Colonic mucosa (tissue), 4 donors: ENCODE measurements at places on chromosomes 5 and 9. TPM values are rescaled to one million over a fixed set of nuclear protein-coding genes. Genes with fewer than 3 reads are reported as not detected.

- H3K27me3 ChIP-seq: peaks cover 9% of the 10 kb centered on the region
- H3K36me3 ChIP-seq: no peaks in the 10 kb centered on the region
- peaks cover 12% of the 10 kb centered on the region for H3K4me1 ChIP-seq
- H3K27ac ChIP-seq: no peak overlapping the region
- DNase-seq: no peak
- H3K4me3 ChIP-seq: no peak overlapping the region
These were observed 4.1 kb upstream of the OLFM1 start for GRCh38 chr9:135083241-135083810.

- H3K4me1 ChIP-seq: no peaks in the 10 kb centered on the region
- H3K36me3 ChIP-seq: no peaks in the 10 kb centered on the region
- no peak for DNase-seq
- no peaks in the 10 kb centered on the region for H3K27me3 ChIP-seq
- no peak overlapping the region for H3K27ac ChIP-seq
These were observed 135.1 kb upstream of the TNFAIP8 start for GRCh38 chr5:119220576-119221197.

- peak overlapping the region; percentile 35 for H3K27ac ChIP-seq
- no peak overlapping the region for H3K4me3 ChIP-seq
- no peak for DNase-seq
- H3K27me3 ChIP-seq: no peaks in the 10 kb centered on the region
- no peaks in the 10 kb centered on the region for H3K36me3 ChIP-seq
- H3K4me1 ChIP-seq: peaks cover 9% of the 10 kb centered on the region
These were observed 7.0 kb downstream of the PDE6A start for GRCh38 chr5:149937610-149938009.

DNA sequence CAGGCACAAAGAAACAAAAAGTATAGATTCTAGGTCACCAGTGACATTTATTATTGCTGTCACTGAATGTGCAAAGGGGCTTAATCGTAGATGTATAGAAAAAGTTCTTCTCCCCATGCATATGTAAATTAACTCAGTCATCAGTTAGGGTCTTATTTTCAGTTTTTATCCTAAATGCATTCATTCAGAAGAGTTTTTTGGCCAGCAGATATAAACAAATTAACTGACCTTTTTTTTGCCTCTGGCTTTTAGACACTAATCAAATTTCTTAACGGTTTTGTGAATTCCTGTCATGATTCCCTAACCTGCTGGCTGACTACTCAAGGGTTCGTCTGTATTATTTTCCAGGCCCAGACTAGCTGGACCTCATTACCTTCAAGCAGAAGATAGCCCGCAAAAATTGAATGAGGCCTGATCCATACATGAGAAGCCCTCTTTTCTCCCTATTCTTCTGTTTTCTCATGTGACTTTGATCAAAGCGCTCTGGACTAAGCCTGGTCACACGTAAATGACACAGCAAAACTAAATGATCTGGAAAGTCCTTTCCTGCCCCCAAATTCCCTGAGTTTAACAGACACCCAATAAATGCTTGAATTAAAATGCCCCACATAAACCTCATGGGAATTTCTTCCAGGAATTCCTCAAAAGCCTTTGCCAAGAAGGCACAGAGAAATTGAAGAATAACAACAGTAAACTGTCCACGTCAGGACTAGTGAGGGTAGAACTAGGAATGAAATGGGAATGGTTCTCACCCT, 83.7 kb downstream of the MYO10 start:
- H3K27me3 ChIP-seq: no peaks in the 10 kb centered on the region
- no peak overlapping the region for H3K4me3 ChIP-seq
- no peaks in the 10 kb centered on the region for H3K36me3 ChIP-seq
- no peak overlapping the region for H3K27ac ChIP-seq
- H3K4me1 ChIP-seq: no peaks in the 10 kb centered on the region
- DNase-seq: no peak

DNA sequence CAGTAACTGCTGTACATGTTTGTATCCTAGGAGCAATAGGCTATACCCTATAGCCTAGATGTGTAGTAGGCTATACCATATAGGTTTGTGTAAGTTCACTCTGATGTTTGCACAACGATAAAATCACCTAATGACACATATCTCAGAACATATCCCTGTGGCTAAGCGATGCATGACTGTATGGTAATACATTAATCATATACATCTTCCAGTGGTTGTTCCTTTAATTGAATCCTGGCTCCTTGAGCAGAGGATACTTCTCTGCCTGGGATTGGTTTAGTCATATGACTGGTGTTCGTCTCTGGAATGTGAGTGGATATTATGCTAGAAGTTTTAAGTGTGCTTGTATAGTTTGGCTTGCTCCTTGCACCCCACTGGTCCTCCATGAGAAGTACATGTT, 425.8 kb downstream of the MAN2A1 start:
- H3K27ac ChIP-seq: no peak overlapping the region
- H3K4me3 ChIP-seq: no peak overlapping the region
- H3K27me3 ChIP-seq: no peaks in the 10 kb centered on the region
- no peak for DNase-seq

DNA sequence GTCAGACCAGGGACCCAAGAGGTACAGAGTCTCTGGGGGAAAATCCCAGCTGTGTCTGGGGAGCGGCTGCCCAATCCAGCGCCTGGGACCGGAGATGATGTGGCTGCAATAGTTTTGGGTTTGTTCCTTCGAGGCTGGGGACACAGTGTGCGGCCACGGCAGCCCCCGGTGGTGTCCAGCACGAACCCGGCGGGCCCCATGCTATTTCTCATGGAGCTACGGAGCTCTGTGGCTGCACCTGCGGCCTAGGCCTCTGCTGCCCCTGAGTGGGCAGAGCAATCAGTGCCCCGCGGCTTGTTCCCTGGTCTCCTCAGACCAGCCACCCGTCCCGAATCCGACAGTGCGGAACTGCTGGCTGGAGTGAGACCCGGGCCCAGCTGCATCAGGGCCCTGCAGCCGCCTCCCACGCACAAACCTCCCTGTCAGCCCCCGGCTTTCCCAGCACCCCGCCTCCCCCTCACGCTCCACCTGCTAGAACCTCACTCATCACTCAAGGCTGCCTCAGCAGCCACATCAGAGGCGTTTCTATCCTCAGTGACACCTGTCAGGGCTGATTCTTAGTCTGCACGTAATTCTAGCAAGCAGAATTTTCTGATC, 29.0 kb downstream of the SARDH start:
- no peaks in the 10 kb centered on the region for H3K36me3 ChIP-seq
- no peak overlapping the region for H3K27ac ChIP-seq
- no peaks in the 10 kb centered on the region for H3K27me3 ChIP-seq
- no peaks in the 10 kb centered on the region for H3K4me1 ChIP-seq
- H3K4me3 ChIP-seq: no peak overlapping the region

Gene RNF145
- total RNA-seq: 58.8 TPM

Gene HTR1A
- total RNA-seq: not detected

DNA sequence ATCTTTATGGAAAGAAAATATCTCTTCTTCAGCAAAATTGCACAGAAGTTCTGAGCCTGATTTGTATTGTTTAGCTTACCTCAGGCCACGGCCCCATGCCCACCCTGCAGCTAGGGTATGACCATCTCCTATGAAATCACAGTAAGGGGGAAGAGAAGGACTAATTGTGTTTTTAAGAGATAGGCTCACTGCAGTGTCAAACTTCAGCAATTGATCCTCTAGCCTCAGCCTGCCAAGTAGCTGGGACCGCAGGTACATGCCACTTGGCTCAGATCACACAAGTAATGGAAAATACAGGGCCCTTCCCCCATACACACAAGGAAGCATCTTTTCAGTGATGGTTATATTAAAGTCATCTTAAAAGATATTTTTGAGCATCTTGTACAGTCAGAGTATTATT, 60.0 kb downstream of the DMAC1 start:
- no peaks in the 10 kb centered on the region for H3K36me3 ChIP-seq
- DNase-seq: no peak
- no peaks in the 10 kb centered on the region for H3K27me3 ChIP-seq
- no peaks in the 10 kb centered on the region for H3K4me1 ChIP-seq
